Activated CD4-positive, alpha-beta memory T cell treated with anti-CD3 and anti-CD28 coated beads for 36 hours (primary cell): ENCODE measurements at places on chromosomes 6 and 20. TPM values are rescaled to one million over a fixed set of nuclear protein-coding genes. Genes with fewer than 3 reads are reported as not detected.

SLC22A1 gene
- total RNA-seq, result 0.99 TPM

- peak; percentile 94 for DNase-seq
Measured at GRCh38 chr6:36302227-36302976, 32.5 kb downstream of the PNPLA1 start.

- no peak for DNase-seq
Measured at GRCh38 chr6:67594366-67594765, 1040.7 kb upstream of the ADGRB3 start.

DNA sequence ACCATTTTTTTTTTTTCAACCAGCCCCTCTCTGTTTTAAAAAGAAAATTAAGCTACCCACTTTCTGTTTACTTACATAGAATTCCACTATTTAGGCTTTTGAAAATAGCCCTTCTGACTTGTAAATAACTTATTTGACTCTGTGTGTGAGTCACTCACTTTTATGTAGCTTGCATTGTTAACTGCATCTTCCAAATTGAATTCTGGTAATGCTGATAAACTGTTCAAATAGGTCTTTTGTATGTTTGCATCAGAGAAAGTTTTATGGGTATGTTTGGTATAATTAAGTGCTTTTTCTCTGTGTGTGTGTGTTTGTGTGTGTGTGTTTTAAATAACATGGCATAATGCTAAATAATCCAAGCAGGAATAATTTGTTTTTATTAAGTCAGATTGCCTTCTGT is 360.1 kb downstream of the PLCB1 start:
- no peak for DNase-seq

DNA sequence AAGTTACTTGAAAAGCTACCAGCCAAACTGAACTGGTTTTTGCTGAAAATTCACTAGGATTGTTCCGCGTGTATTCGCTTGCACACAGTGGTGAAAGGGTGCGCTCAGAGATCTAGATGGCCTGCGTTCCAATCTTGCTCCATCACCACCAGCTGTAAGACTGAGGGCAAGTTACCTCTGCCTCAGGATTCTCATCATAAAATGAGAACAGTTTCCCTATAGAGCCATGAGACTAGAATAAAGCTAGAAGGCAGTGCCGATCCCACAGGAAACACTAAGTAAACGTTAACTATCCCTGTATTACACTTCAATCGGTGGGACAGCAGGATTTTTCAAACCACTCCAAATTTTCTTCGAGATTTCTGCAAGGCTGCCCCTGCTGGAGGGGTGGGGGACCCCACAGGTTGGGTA is 838 bp downstream of the AHCY start:
- DNase-seq, result no peak

GRCh38 chr6:69958978-69959377 is 92.6 kb downstream of the COL19A1 start:
- no peak for DNase-seq

GRCh38 chr6:53903357-53903756 is 108.6 kb downstream of the LRRC1 start:
- no peak for DNase-seq

PRICKLE4 gene
- total RNA-seq, result not detected

DNA sequence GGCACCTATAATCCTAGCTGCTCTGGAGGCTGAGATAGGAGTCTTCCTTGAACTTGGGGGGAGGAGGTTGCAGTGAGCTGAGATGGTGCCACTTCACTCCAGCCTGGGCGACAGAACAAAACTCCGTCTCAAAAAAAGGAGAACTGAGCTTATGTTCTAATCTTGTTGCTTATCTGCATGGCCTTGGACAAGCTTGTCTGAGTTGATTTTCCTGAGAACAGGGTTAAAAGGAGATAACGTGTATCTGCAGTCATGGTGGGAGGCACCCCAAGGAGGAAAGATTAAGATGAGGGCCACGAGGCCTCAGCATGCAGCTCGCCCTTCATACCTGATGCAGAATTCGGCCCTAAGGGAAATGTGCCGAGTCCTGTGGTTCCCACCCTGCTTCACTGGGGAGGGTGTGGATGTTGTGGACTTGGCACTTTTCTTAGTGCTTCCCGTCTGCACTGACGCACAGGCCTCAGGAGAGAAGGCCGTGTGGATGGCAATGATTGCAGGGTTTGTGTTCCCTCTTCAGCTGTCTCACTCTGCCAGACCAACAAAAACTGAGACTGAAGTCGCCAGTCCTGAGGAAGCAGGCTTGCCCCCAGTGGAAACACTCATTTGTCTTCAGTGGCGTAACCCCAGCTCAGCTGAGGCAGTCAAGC is 56.3 kb downstream of the EZR start:
- DNase-seq, result no peak

- DNase-seq, result no peak
Measured at GRCh38 chr6:33863723-33864440, 60.1 kb upstream of the MLN start.

HUS1B gene
- 1.1 TPM for total RNA-seq

GRCh38 chr20:44731657-44732056 is 14.0 kb upstream of the KCNK15 start:
- no peak for DNase-seq

GRCh38 chr20:19921284-19921793 is 95.8 kb upstream of the NAA20 start:
- no peak for DNase-seq

- no peak for DNase-seq
Measured at GRCh38 chr20:39812116-39812515, 850.0 kb downstream of the DHX35 start.

ACTL10 gene
- total RNA-seq, result 2.3 TPM

DNA sequence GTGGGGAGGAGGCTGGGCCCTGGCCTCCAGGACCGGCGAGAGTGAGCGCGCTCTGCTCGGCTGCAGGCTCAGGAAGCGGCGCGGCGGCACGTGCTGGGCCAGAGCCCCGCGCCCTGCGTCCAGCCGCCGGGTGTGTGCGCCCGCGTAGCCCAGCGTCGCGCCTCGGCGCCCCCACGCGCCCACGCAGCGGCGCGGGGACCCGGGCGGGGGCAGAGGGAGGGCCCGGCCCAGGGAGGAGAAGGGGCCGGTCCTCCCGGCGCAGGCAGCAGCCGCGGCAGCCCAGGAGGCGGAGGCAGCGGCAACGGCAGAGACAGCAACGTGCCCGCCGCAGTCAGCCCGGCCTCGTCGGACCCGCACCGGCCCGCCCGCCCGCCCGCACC is at the start of gene EYA2:
Gene EYA2, plus strand, starts transcription at position 265 of the 380 bp plus-strand sequence. CDS start 95,168 bp downstream, outside the sequence.
- DNase-seq, result no peak

GCLC gene
- 27.2 TPM for total RNA-seq

GRCh38 chr6:117463762-117464665 is 18.5 kb upstream of the DCBLD1 start:
- peak; percentile 33 for DNase-seq

GRCh38 chr6:145233955-145234354 is 501.4 kb downstream of the EPM2A start:
- DNase-seq, result no peak

SOBP gene
- 0.24 TPM for total RNA-seq

GRCh38 chr6:16504609-16505008 is 256.7 kb downstream of the ATXN1 start:
- DNase-seq, result no peak

NHSL1 gene
- total RNA-seq, result 0.95 TPM

- DNase-seq, result no peak
Measured at GRCh38 chr20:416950-417800, 9.1 kb downstream of the RBCK1 start.

GRCh38 chr6:34143884-34144580 is 1.9 kb downstream of the GRM4 start:
- peak; percentile 64 for DNase-seq

MYL9 gene
- 0.29 TPM for total RNA-seq

DNA sequence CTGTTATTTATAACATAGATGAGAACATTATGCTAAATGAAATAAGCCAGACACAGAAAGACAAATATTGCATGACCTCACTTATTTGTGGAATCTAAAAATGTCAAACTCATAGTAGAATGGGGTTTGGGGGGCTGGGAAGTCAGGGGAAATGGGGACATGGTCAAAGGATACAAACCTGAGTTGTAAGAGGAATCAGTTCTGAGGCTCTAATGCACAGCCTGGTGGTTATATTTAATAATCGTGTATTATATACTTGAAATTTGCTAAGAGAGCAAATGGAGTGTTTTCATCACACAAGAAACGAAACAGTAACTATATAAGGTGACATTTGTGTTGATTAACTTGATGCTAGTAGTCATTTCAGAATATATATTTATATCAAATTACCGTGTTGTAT is 40.8 kb upstream of the GFOD1 start:
- DNase-seq, result no peak

- DNase-seq, result no peak
Measured at GRCh38 chr6:45900808-45901752, 114.6 kb downstream of the CLIC5 start.

- DNase-seq, result no peak
Measured at GRCh38 chr20:4171538-4172116, 156.3 kb upstream of the RNF24 start.

DNA sequence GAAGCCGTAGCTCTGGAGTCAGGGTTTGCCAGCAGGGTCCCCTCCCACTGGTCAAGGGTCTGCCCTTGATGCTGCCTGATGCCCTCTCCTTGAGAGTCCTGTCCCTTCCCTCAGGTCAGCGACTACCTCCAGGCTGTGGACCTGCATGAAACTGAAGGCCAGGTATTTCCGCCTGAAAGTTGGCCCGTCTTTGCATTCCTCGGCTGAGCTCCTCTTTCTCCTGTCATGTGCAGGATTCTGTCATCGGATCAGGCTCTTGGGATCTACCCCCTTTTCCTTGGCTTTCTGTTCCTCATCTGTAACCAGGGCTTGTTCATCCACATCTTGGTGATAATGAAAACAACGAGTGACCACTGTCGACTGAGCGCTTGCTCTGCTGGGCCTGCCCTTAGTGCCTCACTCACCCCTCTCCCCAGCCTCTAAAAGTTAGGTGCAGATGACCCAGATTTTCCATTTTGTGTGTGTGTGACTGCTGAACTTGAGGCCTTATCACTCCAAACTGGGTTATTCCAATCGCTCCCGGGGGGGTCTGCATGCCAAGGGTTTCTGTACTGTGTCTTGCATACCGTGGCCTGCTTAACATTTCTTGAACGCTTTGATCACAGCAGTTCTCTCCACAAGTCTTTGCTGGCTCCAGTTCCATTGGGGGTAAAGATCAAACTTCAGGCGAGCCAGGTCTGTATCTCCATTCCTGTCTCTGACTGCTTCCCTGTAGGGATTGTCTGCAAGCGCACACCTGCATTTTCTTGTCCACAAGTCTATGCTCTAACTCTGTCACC is 81.6 kb downstream of the DTD1 start:
- no peak for DNase-seq

DNA sequence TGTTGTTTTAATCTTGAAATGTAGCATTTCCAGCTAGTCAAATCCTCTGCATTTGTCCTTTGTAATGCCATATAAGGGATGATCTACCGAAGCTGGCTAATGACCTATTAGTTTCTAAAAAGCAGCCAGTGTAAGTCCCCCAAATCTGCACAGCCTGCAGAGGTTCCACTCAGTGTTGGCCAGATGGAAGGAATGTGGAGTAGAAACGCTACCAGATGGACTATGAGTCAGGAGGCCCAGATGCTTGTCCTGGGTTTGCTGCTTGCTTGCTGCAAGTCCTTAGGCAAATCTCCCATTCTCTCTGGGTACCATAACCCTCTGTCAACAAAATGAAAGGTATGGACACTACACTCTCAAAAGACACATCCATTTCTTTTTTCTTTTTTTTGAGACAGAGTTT is 149.8 kb downstream of the BTBD9 start:
- DNase-seq, result no peak

DNA sequence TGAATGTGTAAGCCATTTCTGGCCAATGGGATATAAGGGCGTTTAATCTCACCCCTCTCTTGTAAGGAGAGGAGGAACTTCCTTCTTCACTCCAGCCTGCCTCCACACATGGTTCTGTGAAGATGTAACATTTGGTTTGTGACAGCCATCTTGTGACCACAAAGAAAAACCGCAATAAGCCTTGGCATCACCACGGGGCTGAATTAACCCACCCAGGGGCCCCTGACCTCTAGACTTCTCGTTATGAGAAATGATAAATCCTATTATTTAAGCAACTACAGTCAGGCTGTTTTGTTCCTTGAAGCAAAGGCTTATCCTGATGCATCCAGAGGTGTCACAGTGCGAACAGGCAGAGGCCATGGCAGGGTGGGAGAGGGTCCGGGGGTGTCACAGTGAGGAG is 139.7 kb downstream of the CDC5L start:
- peak; percentile 28 for DNase-seq

GRCh38 chr6:83884523-83884922 is 25.0 kb downstream of the CYB5R4 start:
- DNase-seq, result no peak

GRCh38 chr20:16434062-16434664 is 139.1 kb downstream of the KIF16B start:
- peak; percentile 64 for DNase-seq

- DNase-seq, result no peak
Measured at GRCh38 chr20:41668057-41668749, 50.0 kb upstream of the CHD6 start.

ANKRD66 gene
- total RNA-seq, result not detected

HLA-A gene
- total RNA-seq, result 1,413 TPM

DNA sequence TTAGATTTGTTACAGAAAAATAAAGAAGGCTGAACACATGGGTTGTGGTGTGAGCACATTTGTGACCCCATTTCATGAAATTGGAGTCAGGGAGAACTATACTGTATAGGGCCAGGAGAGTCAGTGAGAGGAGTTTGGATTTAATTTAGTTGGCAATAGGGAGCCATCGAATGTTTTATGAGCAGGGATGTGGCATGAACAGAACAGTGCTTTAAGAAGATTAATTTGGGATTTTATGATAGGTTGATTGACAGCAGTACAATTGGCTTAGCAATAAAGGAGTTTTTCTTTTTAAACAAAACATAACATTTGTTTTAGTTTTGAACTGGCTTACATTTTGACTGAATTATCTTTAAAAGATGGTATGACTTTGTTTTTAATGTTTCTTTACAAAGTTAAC is 105.6 kb upstream of the GLP1R start:
- DNase-seq, result no peak

GRCh38 chr6:46501136-46502089 is 10.2 kb upstream of the RCAN2 start:
- no peak for DNase-seq

- no peak for DNase-seq
Measured at GRCh38 chr20:33828326-33828844, 17.2 kb downstream of the CHMP4B start.

DNA sequence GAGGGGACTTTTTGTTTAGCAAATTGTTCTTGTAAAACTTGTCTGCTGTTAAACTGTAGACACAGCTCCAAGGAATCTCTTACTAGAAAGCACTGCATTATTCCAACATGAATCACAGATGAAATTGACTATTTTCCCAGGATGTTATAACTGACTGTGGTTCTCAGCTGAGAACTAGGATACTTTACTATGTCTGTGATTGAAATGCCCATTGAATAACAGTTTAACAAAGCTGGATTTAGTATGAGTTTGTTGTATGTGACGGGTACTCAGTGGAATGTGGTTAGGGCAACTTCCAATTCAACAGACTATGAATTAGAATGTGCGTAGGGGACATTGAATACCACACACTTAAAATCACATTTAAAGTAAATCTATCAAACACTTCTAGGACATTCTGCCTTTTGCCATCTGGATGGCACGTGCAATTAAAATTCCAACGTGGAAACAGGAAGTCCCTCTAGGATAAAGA is 193.4 kb upstream of the PREP start:
- DNase-seq, result no peak

ITPR3 gene
- total RNA-seq, result 41.6 TPM

- DNase-seq, result no peak
Measured at GRCh38 chr6:64128301-64129024, 492.9 kb downstream of the PHF3 start.

- no peak for DNase-seq
Measured at GRCh38 chr20:51043811-51044210, 20.9 kb upstream of the KCNG1 start.

GRCh38 chr20:59235226-59235625 is 65.2 kb upstream of the EDN3 start:
- DNase-seq, result peak; percentile 22

- DNase-seq, result no peak
Measured at GRCh38 chr6:68326762-68327161, 308.3 kb upstream of the ADGRB3 start.
